NCI-H187 (cell line): ENCODE measurements at places on chromosomes 2 and 18.

GRCh38 chr2:45680351-45680967, 29.0 kb downstream of the PRKCE start:
- no peak for DNase-seq

DNA sequence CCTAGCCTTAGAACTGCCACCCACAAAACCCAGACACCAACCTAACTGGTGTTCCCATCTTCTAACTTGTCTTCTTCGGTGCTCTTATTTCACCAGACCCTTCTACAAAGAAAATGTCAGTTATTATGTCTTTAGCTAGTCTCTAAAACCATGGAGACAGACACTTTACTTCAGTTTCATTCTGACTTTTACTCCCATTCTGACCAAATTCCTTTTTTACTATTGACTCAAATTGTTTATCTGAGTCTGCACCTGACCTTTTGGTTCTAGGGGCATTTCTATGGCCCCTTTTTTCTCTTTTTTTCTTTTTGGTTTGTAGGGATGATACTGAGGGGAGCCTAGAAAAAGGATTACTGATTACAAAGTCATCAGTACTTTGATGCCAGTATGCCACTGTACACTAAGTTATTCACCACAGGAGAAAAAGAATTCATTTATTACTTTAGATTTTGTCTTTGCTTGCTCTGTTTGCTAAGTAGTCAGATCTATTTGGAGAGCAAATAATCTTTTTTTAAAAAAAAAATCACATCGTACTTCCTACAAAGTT, 6.8 kb upstream of the SLC1A4 start:
- no peak for DNase-seq

DNA sequence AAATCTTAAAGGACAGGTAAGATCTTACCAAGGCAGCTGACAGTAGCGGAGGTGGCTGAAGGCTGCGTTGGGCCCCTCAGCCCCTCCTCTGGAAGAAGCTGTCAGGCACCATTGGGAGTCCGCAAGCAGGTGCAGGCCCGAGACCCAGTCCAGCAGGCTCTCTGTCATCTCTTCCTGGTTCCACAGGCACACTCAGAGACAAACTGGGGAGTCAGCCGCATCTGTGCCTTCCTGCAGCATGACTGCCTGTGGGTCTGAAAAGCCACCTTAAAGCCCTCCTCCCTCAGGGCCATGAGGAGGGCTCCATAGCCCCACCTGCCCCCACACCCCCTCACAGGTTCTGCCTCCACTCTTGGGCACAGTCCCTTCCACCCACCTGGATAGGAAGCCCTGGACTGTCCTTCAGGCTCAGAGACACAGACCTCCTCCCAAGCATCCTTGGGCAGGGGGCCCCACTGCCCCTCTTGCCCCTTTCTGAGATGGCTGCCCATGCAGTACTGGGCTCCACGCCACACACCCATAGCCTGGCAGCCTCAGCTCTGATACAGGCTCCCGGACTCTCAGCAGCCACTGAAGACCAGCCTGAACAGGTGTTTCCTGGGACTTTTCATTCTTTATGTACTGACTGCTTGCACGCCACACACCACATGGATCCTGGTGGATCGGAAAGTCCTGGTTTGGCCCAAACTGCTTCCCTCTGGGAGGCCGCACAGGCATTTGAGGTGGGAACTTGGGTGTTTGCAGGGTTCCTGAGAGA, 239.8 kb downstream of the SEPTIN10 start:
- no peak for DNase-seq

GRCh38 chr2:224799691-224800090, 83.5 kb upstream of the CCDC195 start:
- no peak for DNase-seq

DNA sequence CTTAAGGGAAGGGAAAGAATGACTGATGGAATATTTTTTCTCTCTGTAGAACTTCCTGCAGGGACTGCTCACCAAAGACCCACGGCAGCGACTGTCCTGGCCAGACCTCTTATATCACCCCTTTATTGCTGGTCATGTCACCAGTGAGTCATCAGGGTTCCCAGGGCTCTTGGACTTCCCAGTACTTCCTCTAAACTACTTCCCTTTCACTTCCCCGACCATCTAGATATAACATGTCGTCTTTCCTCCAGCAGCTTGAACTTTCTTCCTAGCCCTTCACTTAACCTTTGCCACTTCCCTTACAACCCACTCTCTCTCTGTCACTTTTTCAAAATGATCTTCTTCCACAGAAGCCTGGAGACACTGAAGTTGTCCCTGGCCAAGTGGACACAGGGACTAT, 7.2 kb downstream of the STK36 start:
- DNase-seq: no peak

DNA sequence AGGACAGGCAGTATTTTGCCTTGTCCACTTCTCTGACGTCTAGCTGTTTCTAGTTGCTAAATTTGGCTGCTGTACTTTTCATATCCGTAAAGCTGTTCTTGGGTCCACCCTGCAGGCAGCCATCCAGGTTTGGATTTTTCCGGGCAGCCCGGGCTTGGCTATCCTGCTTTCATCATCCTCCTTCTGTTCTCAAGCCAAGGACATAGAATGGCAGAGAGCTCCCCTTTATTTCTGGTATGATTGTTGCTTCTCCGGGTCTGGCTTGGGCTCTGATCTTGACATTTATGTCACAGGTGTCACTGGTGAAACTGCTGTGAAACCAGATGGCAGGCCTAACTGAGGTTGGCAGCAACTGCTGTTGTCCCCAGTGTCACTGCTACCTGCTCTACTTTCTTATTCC, 35.5 kb downstream of the SCN2A start:
- DNase-seq: no peak

GRCh38 chr2:86336675-86337243, 667 bp downstream of the REEP1 start:
- no peak for DNase-seq

GRCh38 chr18:58762781-58763171, 91.5 kb downstream of the MALT1 start:
- no peak for DNase-seq

DNA sequence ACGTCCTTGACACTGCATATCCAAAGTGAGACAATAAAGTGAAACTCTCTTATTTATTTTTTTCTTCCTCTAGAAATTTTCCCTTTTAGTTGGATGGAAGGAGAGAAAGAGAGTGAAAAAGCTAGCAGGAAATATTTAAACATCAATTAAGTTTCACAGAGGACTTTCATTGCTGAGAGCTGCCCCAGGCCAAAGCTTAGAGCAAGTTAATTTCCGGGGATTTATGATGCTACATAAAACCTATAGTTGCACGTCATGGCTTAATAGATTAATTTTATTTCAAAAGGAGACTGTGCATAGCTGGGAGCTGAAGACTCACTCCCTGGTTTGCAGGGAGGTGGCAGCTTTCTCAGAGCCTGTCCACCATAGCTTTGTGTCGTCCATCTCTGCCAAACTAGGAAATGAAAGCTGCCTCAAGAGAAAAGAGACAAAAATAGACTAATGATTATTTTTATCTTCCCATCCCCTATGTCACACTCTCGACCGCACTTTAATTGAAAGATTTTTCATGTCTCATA, 323.3 kb upstream of the RAB6C start:
- DNase-seq: no peak

DNA sequence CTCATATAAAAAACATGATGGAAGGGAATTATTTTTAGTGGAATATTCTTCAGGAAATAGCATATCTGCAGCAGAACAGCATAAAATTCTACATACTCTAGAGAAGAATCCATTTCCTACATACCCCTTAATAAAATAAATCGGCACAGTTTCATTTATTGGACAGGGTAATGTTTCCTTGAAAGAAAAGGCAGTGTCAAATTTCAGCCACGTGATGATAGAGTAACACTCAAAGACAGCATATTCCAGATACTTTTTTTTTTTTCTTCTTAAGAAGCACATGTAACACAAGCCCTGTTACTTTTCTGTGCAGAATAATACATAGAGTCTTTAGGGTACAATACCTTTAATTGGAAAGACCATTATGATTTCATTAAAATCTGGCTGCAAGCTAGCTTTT, 204.4 kb downstream of the SRBD1 start:
- DNase-seq: no peak

GRCh38 chr2:66105066-66105753, 329.7 kb upstream of the MEIS1 start:
- DNase-seq: no peak

DNA sequence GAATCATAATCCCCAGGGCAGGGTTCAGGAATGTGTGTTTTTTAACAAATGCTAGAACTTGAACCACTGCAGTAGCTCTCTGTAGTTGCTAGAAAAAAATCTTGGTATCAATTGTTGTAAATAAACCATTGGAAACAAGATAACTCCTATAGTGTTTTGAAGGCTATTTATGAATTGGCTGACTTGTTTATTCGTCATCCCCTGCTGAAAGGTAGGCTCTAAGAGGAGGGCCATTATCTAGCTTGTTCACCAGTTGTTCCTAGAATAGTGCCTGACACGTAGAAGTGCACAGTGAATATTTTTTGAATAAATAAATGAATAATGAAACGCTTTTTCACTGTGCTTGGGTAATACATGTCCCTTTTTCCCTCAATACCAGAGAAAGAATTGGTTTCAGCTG, 211.4 kb downstream of the BABAM2 start:
- no peak for DNase-seq

GRCh38 chr18:50315100-50315871, 27.8 kb upstream of the CXXC1 start:
- no peak for DNase-seq

DNA sequence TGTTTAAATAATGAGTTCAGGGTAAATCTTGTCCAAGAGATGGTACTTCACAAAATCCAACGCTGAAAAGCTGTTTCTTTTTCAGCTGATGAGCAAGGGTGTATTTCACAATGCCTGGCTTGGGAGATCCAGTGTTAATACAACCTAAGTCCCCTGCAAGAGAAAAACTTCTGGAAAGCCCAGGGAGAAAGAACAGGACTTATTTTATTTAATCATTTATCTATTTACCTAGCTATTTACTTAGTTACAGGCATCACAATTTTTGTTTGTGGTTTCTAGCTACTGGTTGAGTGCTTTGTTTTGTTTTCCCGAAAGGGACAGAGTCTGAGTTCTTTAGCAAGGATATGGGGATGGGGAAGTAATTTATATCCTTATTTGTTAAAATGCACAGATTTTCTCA, 598.2 kb upstream of the SYT4 start:
- no peak for DNase-seq

DNA sequence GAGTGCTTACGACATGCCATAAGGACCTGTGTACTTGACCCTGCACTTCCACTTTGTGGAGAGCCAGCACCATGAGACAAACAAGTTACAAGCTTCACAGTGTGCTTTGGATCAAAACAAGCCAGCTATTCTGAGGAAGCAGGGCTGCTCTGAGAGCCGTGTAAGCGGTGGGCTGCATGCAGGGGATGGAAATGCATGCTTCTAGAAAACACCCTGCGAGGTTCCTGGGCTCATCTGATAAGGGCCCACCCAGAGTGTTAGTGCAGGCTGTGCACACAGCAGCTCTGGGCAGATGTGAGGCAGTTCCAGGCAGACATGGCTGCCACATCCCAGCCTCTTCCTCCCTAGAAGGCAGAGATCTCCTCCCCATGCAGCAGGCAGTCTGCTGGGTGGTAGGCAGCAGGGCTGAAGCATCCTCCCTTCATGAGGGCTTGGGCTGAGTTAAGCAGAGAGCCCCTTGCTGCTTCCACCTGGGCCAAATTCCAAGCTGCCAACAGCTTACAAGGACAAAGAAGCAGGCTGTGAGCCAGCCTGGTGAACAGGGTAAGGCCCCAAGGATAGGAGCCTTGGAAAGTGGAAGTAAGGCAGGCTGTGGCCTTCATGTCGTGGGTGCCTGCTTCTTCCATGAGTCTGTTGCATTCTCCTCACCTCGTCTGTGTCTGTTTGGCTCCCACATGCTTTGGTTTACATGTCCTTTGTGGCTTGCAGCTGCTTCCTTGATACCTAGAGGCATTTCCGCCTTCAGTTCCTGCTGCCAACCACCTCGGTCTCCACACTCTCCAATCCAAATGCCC, 7.7 kb downstream of the PSD4 start:
- no peak for DNase-seq

- DNase-seq: no peak
Observed at GRCh38 chr18:13136904-13137669, 81.5 kb upstream of the LDLRAD4 start.

DNA sequence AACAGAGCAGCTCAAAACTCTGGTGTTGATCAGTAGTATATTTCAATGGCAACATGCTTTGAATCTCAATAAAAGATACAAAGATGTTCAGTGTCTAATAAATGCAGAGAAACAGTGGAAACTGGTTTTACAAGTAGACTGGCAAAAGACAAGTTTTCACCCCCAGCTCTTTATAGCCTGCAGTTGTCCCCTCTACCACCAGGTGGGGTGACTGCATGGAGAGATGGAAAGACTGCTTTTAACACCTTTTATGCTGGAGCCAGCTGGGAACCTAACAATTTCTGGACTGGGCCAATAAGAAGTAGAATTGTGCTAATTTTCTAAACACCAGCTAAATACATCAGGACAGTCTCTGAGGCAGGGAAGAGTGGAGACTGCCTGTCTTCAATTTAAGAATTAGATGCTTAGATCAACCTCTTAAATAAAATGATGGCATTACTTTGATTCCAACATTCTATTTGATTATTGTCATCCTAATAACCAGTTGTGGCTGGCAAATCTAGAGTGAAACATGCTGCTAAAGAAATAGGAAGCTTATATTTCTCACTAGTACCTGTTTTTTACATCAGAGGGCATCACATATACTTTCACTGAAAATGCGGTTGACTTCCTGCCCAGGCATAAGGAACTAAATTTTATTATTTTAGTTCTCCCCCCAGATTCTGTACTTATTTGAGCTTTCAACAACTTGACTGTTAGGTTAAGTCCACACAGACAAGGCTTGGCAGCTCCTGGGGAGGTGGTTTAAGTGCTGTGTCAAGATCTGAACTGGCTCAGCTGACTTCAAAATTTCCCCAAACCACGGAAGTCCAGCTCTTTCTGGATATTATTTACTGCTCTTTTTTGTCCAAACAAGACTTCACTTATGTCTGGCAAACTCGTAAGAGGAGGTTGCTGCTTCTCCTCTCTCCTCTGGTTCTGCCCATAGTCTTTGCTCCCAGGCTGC, 140.5 kb downstream of the TPGS2 start:
- peak; percentile 18 for DNase-seq

DNA sequence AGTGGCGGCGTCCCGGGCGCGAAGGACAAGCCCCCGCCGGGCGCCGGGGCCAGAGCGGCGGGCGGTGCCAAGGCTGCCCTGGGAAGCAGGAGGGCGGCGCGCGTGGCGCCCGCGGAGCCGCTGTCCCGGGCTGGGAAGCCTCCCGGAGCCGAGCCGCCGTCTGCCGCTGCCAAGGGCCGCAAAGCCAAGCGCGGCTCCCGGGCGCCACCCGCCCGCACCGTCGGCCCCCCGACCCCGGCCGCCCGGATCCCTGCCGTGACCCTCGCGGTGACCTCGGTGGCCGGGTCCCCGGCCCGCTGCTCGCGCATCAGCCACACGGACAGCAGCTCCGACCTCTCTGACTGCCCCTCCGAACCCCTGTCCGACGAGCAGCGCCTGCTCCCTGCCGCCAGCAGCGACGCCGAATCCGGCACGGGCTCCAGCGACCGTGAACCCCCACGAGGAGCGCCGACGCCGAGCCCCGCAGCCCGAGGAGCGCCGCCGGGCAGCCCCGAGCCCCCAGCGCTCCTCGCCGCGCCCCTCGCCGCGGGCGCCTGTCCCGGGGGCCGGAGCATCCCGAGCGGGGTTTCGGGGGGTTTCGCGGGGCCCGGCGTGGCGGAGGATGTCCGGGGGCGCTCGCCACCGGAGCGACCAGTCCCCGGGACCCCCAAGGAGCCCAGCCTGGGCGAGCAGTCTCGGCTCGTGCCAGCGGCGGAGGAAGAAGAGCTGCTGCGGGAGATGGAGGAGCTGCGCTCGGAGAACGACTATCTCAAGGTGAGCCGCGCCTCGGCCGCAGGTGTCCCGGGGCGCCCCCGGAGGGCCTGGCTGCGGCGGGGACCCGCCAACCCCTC, 820 bp downstream of the MTCL1 start:
- no peak for DNase-seq
